ENCODE measurements at places on chromosomes 2 and 18.

GRCh38 chr2:151357359-151357758 lies at the start of gene TNFAIP6:
TNFAIP6 (plus strand) TSS chr2:151357592; CDS start chr2:151357667, 75 bp downstream.
- no peak for DNase-seq

- no peak for DNase-seq
These were observed 22.6 kb downstream of the BCL2L11 start for GRCh38 chr2:111143107-111143842.

DNA sequence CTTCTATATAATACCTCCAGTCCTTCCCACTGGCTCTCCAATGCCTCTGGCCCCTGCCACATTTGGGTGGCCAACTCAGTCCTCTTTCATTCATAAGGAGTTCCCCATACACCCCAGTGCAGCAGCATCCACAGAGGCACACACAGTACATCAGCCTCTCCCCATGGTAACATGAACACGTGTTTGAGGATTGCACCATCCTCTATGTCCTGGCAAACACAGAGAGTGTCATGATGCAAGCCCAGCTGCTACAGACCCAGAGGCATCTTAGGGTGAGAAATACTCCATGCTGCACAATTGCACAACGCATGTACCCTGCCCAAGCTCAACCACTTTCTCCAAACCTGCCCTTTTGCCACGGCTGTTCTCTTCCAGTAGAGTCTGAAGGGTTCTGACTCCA lies 11.5 kb downstream of the IGFBP5 start:
- DNase-seq, result no peak

GRCh38 chr2:232482301-232483238 lies 5.1 kb downstream of the ECEL1 start:
- DNase-seq, result no peak

DNA sequence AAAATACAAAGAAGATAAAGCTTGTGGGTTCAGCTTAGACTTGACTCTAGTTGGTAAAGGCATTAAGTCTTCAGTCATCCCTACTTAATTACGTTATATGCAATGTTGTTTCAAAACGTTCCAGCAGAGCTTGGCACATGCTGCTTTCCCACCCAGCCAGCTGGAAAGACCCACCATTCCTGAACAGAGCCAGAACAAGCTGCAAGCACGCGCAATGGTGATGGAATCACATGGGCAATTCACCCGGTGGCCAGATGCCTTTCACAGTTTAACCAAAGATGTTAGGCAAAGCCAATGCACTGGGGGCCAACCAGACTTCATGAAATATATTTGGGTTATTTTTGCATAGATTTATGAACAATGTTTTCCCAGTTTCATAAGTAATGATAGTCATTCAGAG lies 123.4 kb upstream of the CDH20 start:
- no peak for DNase-seq

GRCh38 chr18:8348051-8348720 lies 261.1 kb upstream of the RAB12 start:
- DNase-seq, result no peak

DNA sequence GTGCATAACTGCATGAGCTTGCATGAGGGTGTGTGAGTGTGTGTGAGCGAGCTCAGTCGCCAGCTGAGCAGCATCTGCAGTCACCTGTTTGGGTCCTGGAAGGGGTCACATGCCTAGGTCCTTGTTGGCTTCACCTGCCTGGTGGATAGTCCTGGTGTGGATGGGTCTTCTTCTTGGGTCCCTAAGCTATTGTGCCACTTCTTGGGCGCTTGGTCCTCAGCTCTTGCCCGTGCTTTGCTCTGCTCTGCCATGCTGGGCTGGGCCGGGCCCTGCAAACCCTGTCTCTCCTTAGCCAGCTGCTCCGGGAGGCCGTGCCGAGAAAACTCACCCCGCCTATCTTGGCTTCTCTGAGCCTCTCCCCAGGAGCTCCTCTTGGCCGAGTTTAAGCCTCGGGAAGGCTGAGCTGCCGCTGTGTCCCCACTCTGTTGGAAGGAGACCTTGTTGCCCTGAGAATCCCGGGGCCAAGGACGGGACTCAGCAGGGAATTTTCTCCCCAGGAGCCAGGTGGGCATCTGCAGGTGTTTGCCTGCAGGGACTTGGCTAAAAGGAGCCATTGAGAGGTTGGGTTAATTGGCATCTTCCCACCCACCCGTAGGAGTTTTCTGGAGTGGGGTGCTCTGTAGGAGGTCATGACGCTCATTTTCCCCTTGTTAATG lies 300.8 kb downstream of the NDUFA10 start:
- DNase-seq, result no peak

DNA sequence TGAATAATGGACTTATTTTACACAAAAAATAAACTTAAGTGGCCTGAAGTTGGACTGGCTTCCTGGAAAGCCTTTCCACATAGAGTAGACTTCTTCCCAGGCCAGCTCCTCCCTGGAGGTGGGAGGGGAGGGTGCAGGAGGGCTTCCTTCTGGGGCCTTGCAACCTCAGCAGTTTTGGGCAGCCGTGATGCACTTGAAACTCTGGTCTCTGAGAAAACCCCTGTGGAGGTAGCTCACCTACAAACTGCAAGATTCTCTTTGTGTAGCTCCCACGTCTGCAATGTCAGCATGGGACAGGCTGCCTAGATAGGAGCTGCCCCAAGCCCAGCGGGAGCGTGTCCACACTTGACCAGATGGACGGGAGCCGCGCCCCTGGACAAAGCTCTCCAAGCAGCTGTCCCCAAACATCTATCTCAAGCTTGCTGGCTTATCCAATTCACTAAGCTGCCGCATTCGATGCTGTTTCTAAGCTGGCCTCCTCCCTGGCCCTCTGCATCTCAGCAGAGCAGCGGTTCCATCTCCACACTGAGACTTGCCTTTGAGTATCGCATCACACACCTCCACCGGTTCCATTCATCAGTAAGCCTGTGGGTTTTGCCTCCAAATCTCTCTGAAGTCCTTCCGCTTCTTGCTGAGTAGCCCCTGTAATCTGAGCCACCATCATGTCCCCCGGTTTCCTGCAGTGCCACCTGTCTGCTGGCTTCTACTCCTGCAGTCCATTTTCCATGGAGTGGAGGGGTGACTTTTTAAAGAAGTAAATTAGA lies 1.6 kb upstream of the LPIN1 start:
- DNase-seq, result no peak

GRCh38 chr2:85596026-85596333 lies 435 bp downstream of the RNF181 start:
- DNase-seq, result no peak

DNA sequence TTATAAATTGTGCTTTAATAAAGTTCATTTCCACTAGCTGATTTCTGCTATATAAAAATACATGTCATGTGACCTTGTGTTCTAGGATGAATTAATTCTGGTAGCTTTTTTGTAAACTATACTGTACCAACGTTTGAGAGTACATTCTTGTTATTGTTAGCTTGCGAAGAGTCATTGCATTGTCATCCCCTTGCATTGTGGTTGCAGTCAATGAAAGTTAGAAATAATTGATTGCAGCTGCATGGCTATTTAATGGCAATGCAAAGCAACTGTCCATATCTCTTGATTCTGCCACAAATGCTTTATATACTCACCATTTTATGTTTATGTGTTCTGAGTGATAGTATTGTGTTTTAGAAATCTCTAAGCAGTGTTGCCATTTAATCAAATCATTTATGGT lies 91.6 kb downstream of the ZNF407 start:
- DNase-seq, result no peak

DNA sequence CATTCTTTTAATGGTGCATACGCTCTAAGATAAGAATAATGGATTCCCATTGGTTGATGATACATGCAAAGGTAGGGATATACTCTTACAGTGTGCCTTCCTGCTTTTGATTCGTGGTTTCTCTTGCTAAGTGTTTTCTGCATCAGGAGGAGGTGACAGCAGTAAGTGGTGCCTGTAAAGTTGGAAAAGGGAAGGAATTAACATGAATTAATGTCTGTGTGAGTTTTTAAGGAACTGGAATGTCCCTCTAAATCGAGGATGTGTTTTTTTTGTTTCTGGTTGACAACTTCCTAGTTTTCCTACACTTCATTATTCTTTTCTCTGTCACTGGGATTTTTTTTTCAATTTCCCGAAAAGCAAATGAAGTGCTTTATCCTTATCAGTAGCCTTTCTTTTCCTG lies 54.4 kb downstream of the CRIM1 start:
- no peak for DNase-seq

- DNase-seq, result peak; percentile 48
These were observed 1.1 kb downstream of the AFTPH start for GRCh38 chr2:64525317-64525613.

GRCh38 chr18:79397830-79398761 lies 2.4 kb downstream of the NFATC1 start:
- no peak for DNase-seq

- DNase-seq, result peak; percentile 44
These were observed 78.3 kb downstream of the HDAC4 start for GRCh38 chr2:239322416-239323086.

- no peak for DNase-seq
These were observed 60.0 kb downstream of the APOB start for GRCh38 chr2:20983844-20984243.

- no peak for DNase-seq
These were observed 56.9 kb upstream of the GYPC start for GRCh38 chr2:126599062-126599461.

- DNase-seq, result no peak
These were observed 209.7 kb downstream of the ASB1 start for GRCh38 chr2:238636269-238637073.

DNA sequence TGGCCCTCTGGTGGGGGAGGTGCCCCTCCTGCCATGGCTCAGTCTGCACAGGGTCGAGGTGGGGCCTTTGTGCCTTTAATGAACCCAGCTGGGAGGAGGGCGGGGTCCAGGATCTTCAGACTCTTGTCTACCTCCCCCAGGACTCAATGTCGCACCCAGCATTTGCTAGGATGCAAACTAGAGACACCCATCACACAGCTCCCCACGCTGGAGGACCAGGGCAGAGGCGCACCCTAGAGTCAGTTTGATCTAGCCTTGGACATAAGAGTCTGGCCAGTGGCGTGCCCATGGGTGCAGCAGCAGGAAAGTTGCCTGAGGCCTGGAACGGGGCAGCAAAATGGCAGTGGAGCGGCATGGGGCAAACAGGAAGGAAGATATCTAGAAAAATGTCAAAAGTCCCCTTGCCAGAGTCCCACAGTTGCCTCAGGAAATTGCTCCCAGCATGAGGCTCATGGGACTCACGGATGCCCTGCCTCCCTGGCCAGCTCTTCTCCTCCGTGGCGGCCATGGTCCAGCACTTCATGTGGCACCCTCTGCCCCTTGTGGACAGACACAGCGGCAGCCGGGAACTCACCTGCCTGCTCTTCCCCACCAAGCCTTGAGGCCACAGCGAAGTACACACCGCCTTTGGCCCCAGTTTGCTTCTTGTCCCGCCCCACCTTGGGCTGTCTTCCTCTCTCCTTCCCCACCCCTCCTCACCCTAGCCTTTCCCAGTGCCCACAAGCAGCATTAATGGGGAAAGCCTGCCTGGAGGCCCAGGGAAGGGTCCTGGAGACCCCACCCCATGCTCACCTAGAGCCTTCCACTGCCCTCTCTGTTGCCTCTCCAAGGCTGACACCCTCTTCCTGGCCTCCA lies 17.7 kb downstream of the SH2D6 start:
- no peak for DNase-seq

DNA sequence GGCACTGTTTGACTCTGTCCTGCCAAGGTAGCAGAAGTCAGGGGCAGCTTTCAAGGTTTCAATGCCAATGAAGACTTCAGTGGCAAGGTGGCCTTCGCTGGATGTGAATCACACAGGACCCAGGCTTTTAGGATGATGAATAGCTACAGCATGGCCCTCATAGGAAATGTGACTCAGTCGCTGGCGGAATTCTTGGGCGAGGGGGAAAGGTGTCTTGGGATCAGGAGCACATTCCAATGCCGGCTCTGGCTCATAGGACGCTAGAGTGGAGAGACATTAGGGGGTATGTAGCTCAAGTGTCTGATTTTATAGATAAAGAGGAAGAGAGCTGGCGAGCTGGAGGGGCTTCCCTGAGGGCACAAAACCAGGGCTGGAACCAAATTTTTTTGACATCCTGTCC lies 68.6 kb downstream of the SMIM21 start:
- no peak for DNase-seq

DNA sequence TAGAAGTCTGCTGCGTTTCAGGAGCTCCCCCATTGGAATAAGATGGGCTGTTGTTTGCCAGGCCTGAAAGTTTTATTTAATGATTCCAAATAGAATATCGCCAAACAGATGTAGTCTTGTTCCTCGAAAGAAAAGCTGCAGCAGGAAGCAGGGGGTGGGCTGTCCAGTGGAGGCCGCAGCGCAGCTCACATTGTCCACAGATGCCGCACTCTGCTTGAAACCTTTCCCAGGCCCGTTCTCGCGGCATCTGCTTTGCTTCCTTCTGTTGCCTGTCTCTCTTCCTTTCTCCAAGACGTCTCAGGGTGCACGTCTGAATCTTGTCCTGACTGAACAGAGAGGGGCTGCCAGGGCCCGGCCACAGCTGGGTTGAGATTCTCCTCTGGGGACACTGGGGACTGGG lies 12.4 kb upstream of the IGFBP2 start:
- DNase-seq, result no peak

DNA sequence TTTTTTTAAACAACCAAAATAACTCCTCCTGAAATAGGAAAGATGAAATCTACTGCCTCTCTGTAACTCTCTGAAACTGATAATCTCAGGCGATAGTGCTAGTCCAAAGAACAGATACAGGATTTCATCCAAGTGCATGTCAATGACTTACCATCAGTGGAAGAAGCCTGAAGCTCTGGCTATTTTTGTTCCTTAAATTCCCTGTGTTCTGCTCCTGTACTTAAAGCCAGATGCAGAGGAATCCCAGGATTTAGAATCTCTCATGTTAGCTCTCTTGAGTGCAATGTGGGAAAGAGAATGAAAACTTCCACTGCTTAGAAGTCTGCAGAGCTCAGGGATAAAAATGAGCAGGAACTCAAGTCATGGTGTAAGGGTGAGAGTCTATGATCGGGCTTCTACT lies 291.9 kb downstream of the TCF4 start:
- no peak for DNase-seq

DNA sequence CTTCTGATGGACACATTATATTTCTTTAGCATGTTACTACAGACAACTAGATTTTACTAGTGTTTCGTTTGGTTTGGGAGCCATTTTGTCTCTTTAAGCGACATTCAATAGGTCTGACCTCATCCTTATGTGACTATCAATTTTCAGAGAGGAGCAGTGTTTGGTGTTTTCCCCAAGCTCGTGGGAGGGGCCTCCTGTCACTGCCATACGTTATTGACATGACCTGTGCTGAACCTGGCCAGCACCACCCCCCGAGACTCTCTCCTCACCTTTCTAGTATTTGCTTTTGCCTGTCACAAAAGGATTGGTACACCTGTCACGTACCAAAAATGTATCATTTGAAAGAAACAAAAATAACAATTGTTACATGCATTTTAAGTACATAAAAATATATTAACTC lies 69.3 kb downstream of the PSMG2 start:
- DNase-seq, result no peak

- no peak for DNase-seq
These were observed 390.2 kb downstream of the DSC3 start for GRCh38 chr18:30652387-30652786.

GRCh38 chr18:44411976-44412375 lies 268.7 kb upstream of the SETBP1 start:
- DNase-seq, result no peak

- no peak for DNase-seq
These were observed 111.9 kb downstream of the KCNF1 start for GRCh38 chr2:11023326-11024258.
